Dorsolateral prefrontal cortex (tissue), 122 donors: ENCODE measurements at places on chromosomes 1 and 21.

- DNase-seq: no peak
Observed at GRCh38 chr1:213871179-213871578, 116.6 kb upstream of the PROX1 start.

DNA sequence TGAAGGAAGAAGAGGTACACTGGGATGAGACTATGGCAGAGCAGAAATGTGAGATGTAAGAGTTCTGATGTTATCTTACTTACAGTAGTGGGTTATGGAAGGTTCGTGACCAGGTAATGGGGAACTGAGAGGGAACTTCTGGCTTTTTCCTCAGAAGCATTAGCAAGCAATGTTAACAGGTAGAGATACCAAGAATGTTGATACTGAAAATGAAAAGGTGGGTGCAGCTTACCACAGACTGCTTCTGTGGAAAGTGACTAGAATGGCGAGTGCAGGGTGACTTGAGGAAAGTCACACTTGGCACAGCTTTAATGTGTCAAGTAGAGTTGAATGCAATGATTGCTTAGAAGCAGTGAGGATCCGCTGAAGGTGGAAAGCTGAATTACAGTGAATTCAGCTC lies 70.8 kb downstream of the PLA2G4A start:
- no peak for DNase-seq

DNA sequence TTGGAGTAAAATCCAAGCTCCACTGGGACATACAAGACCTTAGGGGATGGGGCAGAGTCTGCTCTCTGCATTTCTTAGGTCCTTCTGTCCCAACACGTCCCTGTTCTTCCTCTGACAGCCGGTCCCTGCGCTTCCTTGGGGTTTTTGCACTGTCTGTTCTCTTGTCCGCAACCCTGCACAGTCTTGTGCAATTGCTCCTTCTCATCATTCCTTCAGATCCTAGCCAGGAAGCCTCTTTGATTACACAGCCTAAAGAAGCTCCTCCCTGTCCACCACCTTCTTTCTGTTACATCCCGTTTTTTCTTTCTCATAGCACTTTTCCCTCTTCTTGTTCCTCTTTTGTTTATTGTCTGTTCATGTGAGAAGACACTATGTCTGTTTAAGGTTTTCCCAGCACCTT lies 19.9 kb downstream of the ACOT11 start:
- DNase-seq: no peak

DNA sequence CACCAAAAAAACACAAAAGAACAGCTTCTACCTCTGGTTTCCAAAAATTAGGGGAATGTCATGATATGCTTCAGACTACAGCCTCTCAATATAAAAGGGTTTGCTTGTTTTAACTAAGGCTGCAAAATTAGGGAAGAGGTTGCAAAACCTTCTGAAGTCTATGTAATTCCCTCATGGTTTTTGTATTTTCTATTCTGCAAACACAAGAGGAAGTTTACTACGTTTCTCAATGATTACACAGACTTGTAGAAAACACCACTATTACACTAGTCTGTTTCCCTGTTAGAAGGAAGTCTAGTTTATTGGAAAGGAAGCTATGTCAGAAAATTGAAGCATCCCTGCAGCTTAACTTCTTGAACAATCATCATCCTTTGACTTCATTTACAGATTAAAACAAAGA lies 229.7 kb upstream of the FMN2 start:
- no peak for DNase-seq

DNA sequence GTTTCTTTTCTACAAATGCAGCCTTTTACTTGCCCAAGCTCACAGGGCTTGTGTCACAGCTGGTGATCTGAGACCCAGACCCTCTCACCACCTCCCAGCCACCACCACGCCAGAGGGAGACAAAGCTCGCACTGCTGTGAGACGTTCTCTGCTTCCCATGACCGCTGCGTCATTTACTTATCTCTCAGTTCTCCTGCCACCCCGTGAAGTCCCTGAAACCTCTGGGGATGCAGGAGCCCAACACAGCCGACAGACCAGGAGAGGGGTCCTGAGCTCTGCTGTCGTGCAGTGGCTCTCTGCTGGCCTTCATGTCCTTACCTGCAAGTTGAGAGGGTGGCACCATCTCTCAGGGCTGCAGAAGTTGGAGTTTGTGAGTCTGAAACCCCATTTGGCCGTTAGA lies 77.7 kb downstream of the SLC16A1 start:
- peak; percentile 57 for DNase-seq

DNA sequence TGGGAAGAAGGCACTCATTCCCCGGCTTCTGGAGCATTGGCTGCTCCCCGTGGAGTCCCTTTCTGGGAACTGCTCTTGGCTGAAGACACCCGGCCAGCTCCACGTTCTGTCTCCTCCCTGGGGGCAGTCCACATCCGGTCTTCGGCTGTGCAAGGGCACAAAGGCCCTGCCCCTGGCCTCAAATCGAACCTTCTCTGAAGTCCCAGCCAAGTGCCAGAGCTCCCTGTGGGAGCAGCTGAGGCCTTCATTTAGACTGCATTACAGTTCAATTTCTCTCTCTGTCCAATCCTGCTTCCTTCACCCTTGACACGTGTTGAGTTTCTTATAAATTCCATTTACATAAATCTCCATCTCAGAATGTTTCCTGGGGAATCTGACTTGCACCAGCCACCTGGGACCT lies 132.9 kb upstream of the POU3F1 start:
- no peak for DNase-seq

GRCh38 chr1:177185209-177185608 lies 14.5 kb downstream of the BRINP2 start:
- DNase-seq: no peak

DNA sequence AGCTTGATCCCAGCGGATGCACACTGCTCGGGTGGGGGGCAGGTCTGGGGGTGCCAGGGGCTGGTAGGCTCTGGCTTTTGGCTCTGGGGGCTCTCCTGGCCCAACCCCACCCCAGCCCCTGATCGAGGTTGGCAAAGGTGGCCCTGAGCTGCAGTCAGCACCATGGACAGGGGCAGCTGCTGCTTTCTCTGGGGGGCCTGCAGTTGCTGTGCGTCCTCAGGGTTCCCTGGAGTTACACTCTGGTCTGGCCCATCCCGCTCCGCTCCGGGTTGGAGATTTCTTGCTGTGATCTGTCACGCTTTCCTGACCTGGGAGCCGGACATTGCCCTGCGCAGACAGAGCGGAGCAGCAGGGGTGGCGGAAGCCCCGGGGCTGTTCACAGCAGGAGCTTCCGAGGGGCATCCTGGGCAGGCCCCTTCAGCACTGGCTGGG lies 8.0 kb upstream of the PLCH2 start:
- no peak for DNase-seq

DNA sequence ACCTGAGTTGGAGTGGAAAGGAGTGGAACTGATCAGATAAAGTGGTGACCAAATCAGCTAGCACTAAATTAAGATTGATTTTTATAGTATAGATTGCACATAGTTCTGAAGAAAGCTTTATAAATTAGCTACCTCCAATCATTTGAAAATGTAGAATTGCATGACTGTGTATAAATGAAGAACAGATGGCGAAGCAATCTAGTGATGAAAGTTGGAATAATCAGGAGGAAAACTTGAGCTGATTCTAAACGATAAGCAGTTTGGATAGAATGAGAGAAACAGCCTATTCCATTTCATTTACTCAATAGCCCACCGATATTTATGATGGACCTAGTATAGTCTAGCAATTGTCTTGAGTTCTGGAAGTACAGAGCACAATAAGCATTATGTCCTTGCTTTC lies 661.5 kb downstream of the PLA2G4A start:
- DNase-seq: no peak

GRCh38 chr1:218464871-218465270 lies 119.7 kb downstream of the TGFB2 start:
- no peak for DNase-seq

GRCh38 chr1:51636191-51636590 lies 19.3 kb downstream of the OSBPL9 start:
- no peak for DNase-seq

DNA sequence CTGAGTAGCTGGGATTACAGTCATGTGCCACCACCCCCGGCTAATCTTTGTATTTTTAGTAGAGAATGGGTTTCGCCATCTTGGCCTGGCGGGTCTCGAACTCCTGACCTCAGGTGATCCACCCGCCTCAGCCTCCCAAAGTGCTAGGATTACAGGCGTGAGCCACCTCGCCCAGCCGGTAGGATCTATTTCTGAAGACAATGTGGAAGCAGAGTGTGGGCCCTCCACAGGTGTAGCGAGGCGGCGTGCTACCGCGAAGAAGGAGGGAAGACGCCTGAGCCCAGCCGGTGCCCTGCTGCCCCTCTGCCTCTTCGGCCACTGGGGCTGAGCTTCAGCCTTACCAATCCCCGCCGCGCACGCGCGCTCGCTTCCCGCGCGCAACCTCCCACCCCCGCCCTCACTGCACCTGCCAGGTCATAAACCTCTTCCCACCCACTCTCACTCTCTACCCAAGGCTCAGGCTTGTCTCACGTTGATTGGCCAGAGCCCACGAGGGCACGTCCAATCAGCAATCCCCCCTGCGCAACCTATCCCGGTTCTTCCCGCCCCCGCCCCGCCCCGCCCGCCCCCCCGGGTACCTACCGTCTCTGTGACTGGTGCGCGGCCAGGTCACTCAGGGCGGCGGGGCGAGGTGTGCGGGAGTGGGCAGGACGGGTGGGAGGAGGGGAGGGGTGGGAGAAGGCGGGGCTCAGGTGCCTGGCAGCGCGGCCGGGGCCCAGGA lies 409 bp upstream of the HOOK1 start:
- peak; percentile 67 for DNase-seq

GRCh38 chr1:205598841-205599668 lies 32.8 kb downstream of the ELK4 start:
- no peak for DNase-seq

- DNase-seq: no peak
Observed at GRCh38 chr1:26538480-26539412, 9.2 kb downstream of the RPS6KA1 start.

GRCh38 chr1:163912170-163912884 lies 590.6 kb downstream of the NUF2 start:
- DNase-seq: no peak

GRCh38 chr1:6260961-6261614 lies at the start of gene GPR153:
Gene GPR153, minus strand, starts transcription at chr1:6261098. Its CDS starts 6,193 bp downstream, at chr1:6254905.
- DNase-seq: no peak

- no peak for DNase-seq
Observed at GRCh38 chr1:14390816-14391215, 207.7 kb upstream of the KAZN start.

DNA sequence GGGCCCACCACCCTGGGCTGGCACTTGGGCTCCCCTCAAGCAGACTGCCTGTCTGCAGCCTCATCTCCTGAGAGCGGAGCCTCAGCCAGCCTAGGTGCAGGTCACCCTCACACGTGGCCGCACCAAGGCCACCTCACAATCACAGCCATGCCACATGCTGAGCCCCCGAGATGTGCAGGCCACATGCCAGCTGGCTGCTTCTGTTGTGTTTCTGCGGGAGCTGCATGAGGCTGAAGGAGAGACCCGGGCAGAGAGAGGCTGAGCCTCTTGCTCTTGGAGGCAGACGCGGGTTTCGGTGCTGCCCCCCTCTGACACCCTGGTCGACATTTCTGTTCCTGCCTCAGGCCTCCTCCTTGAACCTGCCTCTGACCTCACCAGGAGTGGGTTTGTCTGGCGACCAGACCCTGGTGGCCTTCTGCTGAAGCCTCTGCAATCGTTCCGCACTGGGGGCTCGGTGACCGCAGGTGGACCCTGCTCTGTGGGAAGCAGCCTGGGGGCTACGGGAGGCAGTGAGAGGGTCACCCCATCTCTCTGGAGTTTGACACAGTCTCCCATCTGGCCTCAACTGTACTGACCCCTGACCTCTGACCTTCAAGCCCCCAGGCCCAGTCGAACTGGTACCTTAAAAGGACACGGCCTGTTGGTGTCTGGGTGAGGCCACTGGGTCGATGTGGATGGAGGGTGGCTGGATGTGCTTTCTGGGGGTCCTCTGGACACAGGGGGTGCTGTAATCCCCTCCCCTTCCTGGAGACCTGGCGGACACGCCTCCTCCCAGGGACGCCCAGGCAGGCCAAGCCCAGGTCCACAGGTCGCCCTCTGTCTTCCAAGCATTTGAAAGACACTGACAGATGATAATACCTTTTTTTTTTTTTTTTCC lies 13.0 kb upstream of the C1orf174 start:
- peak; percentile 28 for DNase-seq

DNA sequence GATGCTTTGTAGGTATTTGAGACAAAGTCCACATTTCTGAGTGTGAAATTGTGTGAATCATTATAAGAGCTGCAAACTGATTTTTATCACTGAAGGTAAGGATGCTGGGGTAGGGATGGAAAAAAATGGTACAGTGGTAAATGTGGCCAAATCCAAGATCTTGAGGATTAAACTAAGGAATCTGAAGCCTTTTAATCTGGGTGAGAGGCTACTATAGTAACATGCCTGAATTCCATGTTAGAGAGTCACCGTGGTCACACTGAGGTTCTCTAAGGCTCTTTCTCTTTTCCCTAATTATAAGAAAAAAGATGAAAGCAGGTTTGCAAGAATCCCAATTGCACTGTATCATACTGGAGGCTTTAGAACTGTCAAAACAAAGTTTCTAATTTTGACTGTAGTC lies 17.6 kb downstream of the PTGER3 start:
- no peak for DNase-seq

DNA sequence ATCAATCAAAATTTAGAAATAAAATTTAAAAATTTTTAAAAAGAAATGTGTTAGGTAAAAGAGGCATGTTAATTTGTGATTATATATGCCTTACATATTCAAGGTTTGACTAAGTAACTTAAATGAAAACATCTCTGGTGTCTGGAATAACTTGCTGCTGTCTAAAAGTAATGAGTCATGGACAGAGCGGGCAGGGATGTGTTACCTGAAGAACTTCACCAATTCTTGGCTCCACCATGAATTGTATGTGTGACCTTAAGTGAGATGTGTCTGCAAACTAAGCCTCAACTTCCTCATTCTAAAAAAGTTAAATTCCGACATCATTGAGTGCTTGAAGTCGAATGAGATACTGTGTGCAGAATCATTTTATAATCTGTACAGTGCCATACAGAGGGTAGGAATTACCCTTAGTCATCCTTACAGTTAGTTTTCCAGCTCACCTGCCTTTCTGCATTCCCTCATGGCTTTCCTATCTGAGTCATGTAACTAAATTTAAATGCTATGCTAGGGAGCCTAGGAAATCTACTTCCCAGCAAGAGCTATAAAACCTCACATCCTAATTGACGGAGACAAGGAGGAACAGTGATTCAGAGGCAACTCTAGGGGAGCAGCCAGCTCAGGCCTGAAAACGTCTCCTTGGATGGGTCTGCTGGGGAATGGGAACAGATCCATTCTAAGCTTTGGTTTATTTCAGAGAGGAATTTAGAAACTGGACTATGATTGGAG lies 100.7 kb upstream of the TSPAN2 start:
- no peak for DNase-seq

DNA sequence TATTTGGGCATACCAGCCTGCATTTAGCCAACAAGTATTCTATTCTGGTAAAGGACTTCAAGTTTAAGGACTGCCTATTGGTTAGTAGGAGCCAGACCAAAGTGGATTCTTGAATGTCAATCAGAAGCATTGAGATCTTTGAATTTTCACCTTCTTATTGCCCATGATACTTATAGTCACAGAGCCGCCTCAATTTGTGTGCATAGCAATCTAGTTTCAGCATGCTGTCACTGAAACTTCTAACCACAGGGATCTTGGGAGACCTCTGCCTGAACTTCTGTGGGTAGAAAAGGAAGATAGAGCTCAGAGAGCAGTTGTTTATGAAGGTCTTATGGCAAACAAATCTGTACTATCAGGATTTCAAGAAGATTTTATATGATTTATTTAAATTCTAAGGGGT lies 501.4 kb upstream of the USP24 start:
- DNase-seq: no peak

- no peak for DNase-seq
Observed at GRCh38 chr1:3777647-3778589, 5.4 kb downstream of the SMIM1 start.

- DNase-seq: no peak
Observed at GRCh38 chr1:159171254-159171687, at the start of gene CADM3. Gene CADM3, plus strand, starts transcription at chr1:159171615. Its CDS starts 151 bp downstream, at chr1:159171766.
